ENCODE measurements at places on chromosomes 1 and 21. TPM values are rescaled to one million over a fixed set of nuclear protein-coding genes. Genes with fewer than 3 reads are reported as not detected.

ALPL gene
- 32.1 TPM for total RNA-seq

AQP10 gene
- 0.12 TPM for total RNA-seq

EXTL1 gene
- 2.4 TPM for total RNA-seq

CD84 gene
- total RNA-seq = 5.2 TPM

CLCA4 gene
- total RNA-seq = not detected

CRYAA gene
- not detected for total RNA-seq

GNAT2 gene
- not detected for total RNA-seq

RAD54L gene
- 0.56 TPM for total RNA-seq

DIPK1A gene
- 8.3 TPM for total RNA-seq

CD53 gene
- total RNA-seq = 24.4 TPM

CLCA1 gene
- not detected for total RNA-seq

- DNase-seq = no peak
These were observed 72.4 kb downstream of the KCNJ15 start for GRCh38 chr21:38329162-38329561.

DNA sequence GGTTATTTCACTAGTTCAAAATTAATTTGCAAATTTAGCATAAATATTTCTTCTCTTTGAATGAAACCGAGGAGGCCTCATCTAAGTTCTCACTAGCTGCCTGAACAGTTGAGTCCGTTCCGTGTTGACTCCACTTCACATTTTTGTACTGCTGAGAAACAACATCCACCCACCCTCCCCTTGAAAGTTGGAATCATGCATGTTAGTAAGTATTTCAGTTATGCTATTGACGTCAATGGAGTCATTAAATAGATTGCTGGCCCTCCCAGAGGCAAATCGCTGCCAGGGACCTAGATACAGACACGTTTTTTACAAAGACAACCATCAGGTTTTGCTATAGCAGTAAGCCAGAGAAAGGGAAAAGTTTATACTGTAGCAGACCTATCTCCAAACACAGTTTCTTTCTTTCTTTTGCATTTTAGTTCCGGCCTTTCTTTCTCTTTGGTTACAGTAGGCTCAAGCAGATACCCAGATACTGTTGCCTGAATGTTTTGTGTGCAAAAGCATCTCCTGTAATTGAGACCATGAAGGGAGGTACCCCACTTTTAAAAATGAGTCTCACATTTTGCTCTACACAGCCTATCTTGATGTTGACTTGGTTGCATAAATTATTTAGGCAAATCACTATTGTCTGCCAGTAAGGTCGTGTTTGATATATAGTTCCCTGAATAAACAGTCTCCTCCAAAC lies 262.6 kb upstream of the SGIP1 start:
- peak; percentile 95 for DNase-seq

DNA sequence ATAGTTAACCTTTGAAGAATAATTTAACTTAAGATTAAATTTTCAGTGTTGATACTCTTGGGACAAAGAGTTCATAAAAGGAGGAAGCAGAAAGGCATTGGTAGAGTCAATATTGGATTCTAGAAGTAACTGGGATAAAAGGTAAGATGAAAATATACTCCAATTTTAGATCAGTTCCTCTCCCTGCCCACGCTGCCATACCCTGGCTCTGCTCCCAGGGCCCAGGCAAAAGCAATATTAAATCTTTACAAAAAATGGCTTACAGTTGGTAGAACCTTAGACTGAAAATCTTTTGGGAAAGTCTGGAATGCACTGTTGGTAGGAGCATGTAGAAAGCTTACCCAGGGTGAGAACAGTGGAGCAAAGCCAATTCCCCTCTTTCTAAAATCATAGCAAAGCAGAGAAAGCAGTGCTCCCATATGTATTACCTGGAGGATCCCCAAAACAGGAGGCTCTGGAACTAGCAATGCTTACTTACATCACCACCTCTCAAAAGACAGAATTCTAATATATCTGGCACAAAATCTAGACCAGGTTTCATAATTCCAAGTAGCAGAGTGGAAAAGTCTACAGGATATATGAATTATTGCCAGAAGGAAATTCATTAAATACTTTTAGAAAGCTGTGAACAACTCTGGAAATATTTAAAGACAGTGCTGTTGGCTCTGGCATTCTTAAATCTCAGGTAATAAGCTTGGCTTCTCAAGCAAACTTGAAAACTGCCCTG lies 24.5 kb downstream of the KIAA0319L start:
- DNase-seq = no peak

DNA sequence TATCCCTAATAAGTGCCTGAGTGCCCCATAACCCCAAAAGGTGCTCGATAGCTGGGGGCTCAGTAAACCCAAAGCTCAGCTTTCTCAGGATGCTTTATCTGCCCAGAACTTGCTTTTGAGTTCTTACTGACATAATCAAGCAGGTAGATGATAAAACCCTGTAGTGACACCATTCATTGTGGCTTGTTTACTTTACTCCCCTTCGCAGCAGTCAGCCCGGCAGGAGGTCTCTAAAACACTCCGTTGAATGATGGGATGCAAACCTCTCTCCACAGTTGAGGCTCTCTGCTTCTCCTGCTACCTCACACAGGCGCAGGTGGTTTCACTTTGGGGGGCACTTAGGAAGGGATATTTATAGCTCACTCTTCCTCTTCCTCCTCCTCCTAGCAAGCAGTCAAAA lies 349.4 kb downstream of the HLX start:
- no peak for DNase-seq

GRCh38 chr1:7385471-7386225 lies 385.4 kb upstream of the VAMP3 start:
- peak; percentile 35 for DNase-seq

DNA sequence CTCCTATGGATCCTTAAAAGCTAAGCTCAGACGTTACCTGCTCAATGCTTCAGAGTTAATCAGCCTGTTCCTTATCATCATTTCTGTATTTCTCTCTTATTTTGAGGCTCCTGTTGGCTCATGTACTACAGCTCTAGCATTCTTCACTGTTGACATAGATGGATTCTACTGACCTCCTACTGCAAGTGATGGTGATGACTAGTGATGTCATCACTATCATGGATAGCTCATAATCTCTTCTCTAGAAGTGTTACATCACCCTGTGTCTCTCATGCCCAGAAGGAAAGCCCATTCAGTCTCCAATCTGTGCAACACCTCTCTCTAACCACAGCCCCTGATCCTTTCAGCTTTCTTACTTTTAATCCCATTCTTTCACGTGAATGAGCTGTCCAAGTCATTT lies 168.2 kb upstream of the DPT start:
- DNase-seq = no peak

GRCh38 chr1:173886746-173887611 lies 18.8 kb downstream of the ZBTB37 start:
- DNase-seq = no peak

- no peak for DNase-seq
These were observed 408.1 kb upstream of the ADGRL2 start for GRCh38 chr1:81392526-81393226.

DNA sequence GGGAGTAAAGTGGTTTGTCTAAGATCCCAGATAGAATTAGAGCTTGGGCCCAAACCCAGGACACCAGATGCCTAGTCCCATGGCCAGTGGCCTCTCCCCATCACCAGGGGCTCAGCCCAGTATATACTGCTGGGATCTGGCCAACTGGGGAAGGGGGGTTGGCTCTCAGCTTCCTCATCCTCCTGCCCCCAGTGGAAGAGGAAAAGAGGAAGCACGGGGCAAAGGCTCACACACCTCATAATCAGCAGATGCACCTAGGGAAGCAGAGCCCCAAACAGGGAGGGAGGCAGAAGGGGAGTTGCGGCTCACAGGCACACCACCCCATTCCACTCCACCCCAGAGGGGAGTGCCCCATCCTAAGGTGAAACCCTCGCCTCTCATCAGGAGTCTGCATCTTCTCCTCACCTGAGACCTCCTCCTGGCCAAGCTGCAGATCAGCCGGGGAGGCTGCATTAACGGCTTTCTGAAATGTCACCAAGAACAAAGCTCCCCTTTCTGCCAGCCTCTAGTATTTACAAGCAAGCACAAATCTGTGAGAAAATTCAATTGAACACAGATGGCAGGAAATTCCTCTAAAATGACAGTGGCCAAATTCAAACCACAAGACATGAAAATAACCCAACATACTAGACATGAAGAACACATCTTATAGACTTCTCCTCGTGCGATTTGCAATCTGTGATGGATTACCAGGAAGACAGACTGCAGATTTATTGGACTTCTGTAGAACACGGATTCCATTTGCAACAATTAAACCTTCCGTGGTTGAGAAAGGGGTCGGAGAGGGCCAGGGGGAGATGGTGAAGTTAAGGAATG lies 82.8 kb downstream of the GLIS1 start:
- DNase-seq = no peak

GRCh38 chr1:186937016-186937670 lies 108.4 kb downstream of the PLA2G4A start:
- no peak for DNase-seq

DNA sequence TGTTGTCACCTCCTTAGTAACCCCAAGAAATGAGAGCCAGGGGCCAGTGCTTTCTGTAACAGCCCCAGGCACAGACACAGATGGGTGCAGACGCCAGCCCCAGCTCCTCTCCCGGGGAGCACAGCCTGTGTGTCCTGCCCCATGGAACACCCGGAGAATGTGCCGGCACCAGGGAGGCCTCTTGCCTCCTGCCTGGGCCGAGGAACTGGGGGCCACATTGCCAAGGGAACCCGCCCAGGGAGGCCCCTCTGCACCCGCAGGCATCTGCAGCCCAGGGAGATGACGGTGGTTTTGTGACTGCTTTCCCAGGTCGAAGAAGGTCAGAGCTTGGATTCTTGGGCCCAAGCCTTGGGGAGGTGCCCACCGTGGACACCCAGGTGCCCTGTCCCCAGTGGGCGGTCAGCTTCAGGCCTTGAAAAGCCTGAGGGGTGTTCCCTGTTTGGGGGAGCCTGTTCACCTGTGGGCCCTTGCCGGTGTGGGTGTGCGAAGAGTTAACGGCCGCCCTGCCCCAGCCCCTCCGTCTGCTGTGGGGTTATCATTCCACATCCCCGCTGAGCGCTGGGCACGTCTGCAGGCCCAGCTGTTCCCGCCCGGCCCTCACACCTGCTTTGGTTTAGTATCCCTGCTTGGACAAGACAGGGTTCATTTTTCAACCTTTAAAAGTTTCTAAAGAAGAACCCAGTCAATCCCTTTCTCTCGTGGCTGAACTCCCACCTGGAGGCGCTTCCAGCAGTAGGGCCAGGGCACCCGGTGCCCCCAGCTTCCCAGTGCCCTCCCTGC lies 62.5 kb downstream of the MORN1 start:
- DNase-seq = no peak

DNA sequence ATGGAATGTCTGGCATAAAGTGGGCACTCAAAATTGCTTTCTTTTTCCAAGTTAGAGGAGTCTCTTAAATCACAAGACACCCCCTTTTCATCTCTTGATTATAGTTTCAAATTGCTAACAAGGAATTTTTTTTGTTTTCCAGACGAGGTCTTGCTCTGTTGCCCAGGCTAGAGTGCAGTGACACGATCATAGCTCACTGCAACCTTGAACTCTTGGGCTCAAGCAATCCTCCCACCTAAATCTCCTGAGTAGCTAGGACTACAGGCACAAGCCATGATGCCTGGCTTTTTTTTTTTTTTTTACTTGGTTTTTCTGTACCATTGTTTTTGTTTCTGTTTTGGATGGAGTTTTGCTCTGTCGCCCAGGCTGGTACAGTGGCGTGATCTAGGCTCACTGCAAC lies 20.8 kb downstream of the ZZZ3 start:
- no peak for DNase-seq

- DNase-seq = no peak
These were observed 4.8 kb upstream of the SUMO3 start for GRCh38 chr21:44822484-44823178.

DNA sequence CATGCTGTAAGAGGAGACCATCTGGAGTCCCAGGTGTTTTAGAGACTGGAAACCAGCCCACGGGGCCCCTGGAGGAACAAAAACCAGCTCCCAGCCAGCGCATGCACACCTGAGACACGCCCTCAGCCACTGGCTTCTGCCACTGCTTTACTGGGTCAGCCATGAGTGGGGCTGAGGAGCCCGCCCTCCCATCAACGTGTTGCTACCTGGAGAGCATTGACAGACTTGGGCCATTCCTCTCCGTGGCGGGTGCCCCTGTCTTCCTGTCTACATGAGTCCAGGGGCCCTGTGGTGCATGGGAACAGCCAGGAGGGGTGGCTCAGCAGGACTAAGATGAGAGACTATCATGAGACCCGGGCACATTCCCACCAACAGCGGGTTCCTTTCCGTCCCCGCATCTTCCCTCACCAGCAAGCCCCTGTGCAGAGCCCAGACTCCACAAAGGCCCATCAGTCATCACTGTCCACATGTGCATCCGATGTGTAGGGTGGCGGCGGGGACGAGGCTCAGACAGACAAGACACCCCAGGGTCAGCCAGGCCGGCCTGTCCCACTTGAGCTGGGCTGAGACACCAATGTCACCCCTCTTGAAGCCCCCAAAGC lies 45.4 kb upstream of the POFUT2 start:
- peak; percentile 40 for DNase-seq

GRCh38 chr1:102365071-102365470 lies 368.3 kb upstream of the OLFM3 start:
- DNase-seq = no peak

- no peak for DNase-seq
These were observed 270.8 kb downstream of the COL11A1 start for GRCh38 chr1:102837551-102837950.

DNA sequence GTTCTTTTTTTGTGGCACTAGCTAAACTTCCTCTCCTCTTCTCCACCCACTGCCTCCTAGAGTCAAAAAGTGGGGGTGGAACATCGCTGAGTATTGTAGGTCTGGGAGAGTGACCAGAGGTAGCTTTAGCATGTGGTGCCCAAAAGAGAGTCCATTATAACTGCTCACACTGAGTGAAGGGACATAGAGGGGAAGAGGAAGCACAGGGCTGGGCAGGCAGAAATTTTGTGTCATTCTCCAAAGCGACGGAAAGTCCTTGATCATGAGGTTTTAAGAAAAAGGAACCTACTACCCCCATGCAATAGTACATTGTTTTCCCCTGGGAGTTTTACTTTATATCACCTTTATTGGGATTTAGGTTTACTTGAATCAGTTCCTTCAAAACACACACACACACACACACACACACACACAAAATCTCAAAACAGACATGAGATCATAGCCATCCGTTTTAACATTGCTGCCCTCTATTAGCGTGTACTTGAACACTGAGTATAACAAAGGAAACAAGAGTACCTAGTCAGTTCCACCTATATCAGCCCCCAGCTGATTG lies 4.1 kb downstream of the CD84 start:
- no peak for DNase-seq

- DNase-seq = no peak
These were observed 2.1 kb upstream of the PLA2G2E start for GRCh38 chr1:19925342-19926070.

- peak; percentile 96 for DNase-seq
These were observed 950 bp upstream of the EVA1C start for GRCh38 chr21:32411350-32412161.

- no peak for DNase-seq
These were observed 41.8 kb downstream of the SGIP1 start for GRCh38 chr1:66575739-66576138.

DNA sequence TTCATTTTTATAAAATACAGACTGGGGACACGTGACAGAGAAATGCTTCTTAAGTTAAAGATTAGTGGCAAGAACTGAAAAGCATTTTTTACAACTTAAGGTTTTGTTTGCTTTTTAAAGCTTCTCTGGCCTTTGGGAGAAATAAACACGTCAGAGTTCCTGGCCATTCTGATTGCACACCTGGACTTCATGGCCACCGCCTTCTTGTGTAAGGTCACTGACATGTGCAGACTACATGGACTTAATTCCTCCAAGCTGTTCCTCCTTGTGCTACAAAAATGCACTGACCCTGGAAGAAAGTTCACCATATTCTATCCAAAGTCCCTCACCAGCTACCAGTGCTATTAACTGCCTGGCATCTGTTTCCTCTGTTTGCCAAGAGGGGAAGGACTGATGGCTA lies 56.1 kb downstream of the GADD45A start:
- no peak for DNase-seq

GRCh38 chr1:30311749-30312148 lies 411.6 kb downstream of the MATN1 start:
- DNase-seq = no peak

Measured in right cardiac atrium (tissue), 5 donors.